ENCODE measurements at places on chromosomes 11 and 22. TPM values are rescaled to one million over a fixed set of nuclear protein-coding genes. Genes with fewer than 3 reads are reported as not detected.

The RTCB gene
- total RNA-seq: 78.5 TPM

The PARVA gene
- total RNA-seq: 26.3 TPM

The UPK3A gene
- total RNA-seq: not detected

The PHLDB1 gene
- total RNA-seq: 9.4 TPM

The GAL3ST1 gene
- 11.1 TPM for total RNA-seq

The MOB2 gene
- 40.7 TPM for total RNA-seq

The DCHS1 gene
- 0.15 TPM for total RNA-seq

The PPME1 gene
- 61.8 TPM for total RNA-seq

The APBB1 gene
- total RNA-seq: 19.3 TPM

The EML3 gene
- total RNA-seq: 21.1 TPM

The TMEM45B gene
- total RNA-seq: 0.10 TPM

The IL17RA gene
- 6.4 TPM for total RNA-seq

The SAA4 gene
- total RNA-seq: not detected

The OR8G5 gene
- not detected for total RNA-seq

The OR8D4 gene
- not detected for total RNA-seq

The MUC5B gene
- total RNA-seq: 1.1 TPM

The SYT12 gene
- 22.3 TPM for total RNA-seq

The SYCE3 gene
- total RNA-seq: not detected

The ACCSL gene
- total RNA-seq: not detected

The GAS2 gene
- total RNA-seq: 0.86 TPM

The KCNJ1 gene
- total RNA-seq: not detected

The SCN4B gene
- 0.08 TPM for total RNA-seq

The NCAPH2 gene
- total RNA-seq: 34.8 TPM

The ALDH3B1 gene
- total RNA-seq: 145 TPM

The KRTAP5-11 gene
- total RNA-seq: not detected

The PARVG gene
- total RNA-seq: not detected

The ANO9 gene
- 0.67 TPM for total RNA-seq

The APOBEC3A gene
- not detected for total RNA-seq

The HOATZ gene
- not detected for total RNA-seq

The OTOG gene
- not detected for total RNA-seq

The PDGFD gene
- total RNA-seq: 8.4 TPM

The CCDC81 gene
- total RNA-seq: 0.17 TPM

The ARFGAP2 gene
- 29.9 TPM for total RNA-seq

The APOBEC3C gene
- 31.9 TPM for total RNA-seq

The PPP6R2 gene
- total RNA-seq: 11.9 TPM

The MICALL1 gene
- total RNA-seq: 20.7 TPM

The NOX4 gene
- not detected for total RNA-seq

The CEND1 gene
- 3.3 TPM for total RNA-seq

The MS4A15 gene
- total RNA-seq: not detected

The C11orf86 gene
- 61.9 TPM for total RNA-seq

The ART1 gene
- total RNA-seq: not detected

The SLC22A8 gene
- total RNA-seq: not detected

The TEAD1 gene
- total RNA-seq: 107 TPM

The APLNR gene
- 0.04 TPM for total RNA-seq

The CARD18 gene
- not detected for total RNA-seq

The ZFTA gene
- total RNA-seq: 4.7 TPM

The SCN2B gene
- total RNA-seq: not detected

The CCDC89 gene
- total RNA-seq: not detected

The RIMBP3C gene
- 0.28 TPM for total RNA-seq
